Stimulated activated naive CD8-positive, alpha-beta T cell treated with anti-CD3 and anti-CD28 coated beads, Interleukin-15, Interleukin-2, amounts not matched to agents 100 U/mL and 50 U/mL, for 24 hours (primary cell): ENCODE measurements at places on chromosomes 7 and 10.
A peak's percentile ranks its signal among the peaks of the same experiment; 100 is the strongest.

DNA sequence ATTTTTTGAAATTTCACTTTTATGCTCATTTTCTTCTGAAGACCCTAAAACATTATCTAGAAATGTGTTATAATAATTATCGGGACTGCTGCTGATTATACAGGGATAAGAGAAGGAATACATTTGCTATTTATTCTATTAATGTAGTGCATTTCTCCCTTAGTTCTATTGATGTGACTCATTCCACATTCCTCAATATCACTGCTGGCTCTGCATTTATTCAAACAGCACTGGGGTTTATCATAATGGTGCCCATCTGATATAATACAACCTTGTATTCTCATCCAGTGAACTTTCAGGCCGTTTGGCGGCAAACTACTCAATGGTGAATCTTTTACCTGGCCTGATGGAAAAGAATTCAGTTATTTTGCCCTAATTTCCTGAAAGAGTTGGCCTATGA is 7.8 kb downstream of the KCND2 start:
- DNase-seq = no peak

GRCh38 chr10:68576118-68576517 is 16.0 kb downstream of the TET1 start:
- no peak for DNase-seq

- no peak for DNase-seq
Observed at GRCh38 chr10:93463723-93464476, 18.2 kb downstream of the MYOF start.

DNA sequence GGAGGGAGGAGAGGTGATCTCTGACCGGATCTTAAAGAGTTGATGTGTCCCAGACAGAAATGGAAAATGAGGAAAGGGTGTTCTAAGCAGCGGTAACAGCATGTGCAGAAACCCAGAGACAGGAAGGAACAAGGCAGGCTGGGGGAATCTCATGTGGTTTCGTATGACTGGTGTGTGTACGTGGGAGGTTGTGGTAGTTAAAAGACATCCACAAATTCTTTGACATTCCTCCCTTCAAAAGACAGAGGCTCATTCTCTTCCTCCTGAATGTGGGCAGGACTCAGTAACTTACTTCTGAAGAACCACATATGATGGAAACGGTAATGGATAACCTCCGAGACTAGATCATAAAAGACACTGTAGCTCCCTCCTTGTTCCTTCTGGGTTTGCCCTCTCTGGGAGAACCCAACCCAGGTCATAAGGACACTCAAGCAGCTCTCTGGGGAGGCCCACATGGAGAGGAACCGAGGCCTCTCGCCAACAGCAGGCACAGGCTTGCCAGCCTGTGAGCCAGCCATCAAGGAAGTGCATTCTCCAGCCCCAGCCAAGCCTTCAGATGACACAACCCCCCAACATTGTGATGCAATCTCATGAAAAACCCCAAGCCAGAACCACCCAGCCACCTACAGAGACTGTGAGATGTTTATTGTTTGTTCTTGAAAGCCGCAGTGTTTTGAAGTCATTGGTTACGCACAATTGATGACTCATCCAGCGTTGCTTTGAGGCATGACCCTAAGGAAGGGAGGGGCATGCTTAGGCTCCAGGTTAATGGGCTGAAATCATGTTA is 116.0 kb downstream of the SLIT1 start:
- DNase-seq = no peak

GRCh38 chr7:90879924-90880323 is 283.8 kb downstream of the CDK14 start:
- no peak for DNase-seq

DNA sequence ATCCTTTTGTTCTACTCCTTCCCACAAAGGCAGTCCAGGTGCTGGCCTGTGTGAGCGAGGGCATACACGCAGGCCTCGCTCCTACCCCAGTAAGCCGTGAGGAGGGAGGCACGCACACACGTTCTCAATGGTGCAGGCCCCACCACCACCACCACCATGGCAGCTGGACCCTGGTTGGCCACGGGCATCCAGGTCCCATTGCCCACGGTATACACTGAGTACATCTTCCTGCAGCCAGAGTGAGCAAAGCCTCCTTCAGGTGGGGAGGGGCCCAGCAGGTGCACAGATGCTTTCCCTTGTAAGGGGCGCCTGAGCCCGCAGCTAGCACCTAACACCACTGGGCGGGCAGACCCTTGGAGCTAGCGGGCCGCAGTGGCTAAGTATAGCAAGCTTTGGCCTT is 373.3 kb upstream of the MKI67 start:
- no peak for DNase-seq

GRCh38 chr7:45174966-45175765 is 17.6 kb downstream of the RAMP3 start:
- DNase-seq = no peak

DNA sequence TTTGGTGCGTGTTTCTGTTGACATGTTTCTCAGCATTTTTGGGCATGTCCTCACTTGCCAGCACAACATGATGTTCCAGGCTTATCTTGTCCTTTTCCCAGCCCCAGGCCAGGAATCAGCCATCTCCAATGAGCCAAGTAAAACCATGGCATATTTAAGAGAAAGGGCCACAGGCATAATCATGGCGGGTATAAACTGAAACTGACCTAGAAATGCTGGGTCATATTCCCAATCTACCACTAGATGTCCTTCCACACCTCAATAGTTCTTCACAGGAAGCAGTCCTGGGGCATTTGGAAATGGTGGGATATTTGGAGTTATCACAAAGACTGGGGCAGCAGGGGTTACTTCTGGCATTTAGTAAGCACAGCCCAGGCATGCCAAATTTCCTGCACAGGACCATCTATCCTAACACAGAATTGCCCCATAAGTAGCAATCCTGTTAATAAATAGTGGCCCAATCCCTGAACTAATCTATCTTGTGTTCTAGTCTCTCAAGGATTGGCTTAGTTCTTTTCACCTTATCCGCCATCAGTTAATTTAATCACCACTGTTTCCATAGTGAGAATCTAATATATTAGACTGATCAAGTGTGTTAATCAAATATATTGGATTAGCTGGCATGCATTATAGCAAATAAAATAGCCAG is 101.6 kb downstream of the NPSR1 start:
- no peak for DNase-seq

DNA sequence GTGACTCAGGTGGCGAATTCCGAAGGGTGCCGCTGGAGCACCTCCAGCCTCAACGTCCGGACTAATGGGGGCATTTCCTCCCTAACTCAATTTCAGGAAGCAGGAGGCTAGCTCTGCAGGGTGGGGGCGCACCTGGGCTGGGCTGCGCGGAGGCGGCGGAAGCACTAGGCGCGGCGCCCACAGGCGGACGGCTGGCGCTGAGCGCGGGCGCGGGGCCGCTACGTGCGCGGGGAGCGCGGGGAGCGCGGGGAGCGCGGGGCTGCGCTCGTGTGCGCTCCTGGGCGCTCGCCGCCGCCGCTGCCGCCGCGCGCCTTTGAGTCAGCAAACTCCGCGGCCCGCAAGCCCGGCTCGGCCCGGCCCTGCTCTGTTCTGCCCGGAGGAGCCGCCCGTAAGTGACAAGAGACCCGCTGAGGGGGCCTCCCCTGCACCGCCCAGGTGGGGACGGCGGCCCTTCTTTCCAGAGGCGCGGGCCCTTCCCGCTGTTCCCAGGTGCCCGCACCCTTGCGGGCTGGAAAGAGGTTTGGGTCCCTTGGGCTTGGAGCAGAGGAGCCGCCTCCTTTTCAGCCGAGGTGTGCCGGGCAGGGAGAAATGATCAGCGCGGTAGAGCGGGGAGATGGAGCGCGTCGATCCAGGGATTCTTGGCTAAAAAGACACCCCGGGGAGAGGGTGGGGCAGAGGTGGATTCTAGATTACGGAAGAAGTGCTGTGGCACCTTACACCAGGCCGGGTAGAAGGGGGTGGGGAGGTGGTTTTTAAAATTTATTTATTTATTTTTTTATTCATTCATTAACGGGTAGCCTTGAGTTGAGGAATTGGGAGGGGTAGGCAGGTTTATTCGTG is at the start of gene SNX10:
SNX10 (plus strand) TSS at position 164 of the 840 bp plus-strand sequence. CDS start 54,581 bp downstream, outside the sequence.
- DNase-seq = peak; percentile 76

- DNase-seq = no peak
Observed at GRCh38 chr7:101896941-101897340, 79.5 kb downstream of the CUX1 start.

DNA sequence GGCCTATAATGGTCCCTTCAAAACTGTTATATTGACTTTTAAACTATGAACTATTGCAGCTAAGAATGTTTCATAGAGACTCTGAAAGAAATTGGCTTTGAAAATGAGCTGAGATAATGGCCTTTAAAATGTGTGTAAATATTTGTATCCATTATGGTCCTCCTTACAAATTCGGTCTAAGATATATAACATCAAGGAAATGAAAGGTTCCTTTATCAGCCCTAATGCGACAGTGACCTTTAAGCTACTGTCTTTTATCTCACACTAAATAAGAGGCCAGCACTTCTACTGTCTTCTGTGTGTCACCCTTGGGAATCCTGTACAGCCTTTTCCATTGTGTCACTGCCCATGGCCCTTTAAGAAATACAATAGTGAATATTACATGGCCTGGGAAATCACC is 19.5 kb downstream of the COL28A1 start:
- DNase-seq = no peak
